ENCODE measurements at places on chromosomes 6 and 20.
A peak's percentile ranks its signal among the peaks of the same experiment; 100 is the strongest.

DNA sequence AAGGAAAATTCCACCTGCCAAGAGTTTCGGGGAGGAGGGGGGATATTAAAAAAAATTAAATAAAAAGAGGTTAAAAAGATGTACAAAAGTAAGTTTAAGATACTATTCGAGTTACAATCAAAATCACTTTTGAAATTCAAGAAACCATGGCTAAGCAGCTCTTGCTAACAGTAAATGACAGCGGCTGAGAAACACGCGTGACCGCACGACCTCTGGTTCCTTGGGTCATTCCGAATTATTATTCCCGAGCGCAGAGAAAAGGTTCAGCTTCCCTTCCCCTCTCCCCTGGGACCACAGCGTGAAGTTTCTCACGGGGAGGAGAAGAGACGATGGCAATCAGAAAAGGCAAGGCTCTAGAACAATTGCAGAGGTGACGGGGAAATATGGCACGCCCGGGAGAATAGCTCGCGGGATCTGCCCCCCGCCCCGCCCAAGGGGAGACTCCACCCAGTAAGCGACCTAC lies 496 bp downstream of the TMEM242 start:
- no peak for DNase-seq
- H3K4me1 ChIP-seq: peaks cover 9% of the 10 kb centered on the region
- no peaks in the 10 kb centered on the region for H3K27me3 ChIP-seq
- peak overlapping the region; percentile 49 for H3K27ac ChIP-seq

DNA sequence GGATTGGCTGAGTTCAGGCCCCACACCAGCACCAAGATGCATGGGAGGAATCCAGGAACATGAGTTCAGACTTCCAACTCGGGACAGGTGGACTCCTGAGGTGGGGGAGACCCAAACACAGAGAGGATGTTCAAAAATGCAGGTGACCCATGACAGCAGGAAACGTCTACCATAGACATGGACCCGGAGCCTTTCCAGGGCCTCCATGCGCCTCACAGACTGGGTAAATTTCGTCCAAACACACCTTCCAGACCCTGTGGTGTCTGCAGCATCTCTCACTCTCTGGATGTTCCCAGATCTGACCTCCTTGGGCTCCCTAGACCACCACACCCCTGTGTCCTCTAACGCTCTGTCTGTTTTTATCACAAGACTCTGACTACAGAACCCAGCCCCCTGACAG lies 87.7 kb downstream of the PXDC1 start:
- DNase-seq: no peak
- H3K27me3 ChIP-seq: no peaks in the 10 kb centered on the region
- no peak overlapping the region for H3K27ac ChIP-seq
- no peak overlapping the region for H3K4me3 ChIP-seq
- H3K36me3 ChIP-seq: no peaks in the 10 kb centered on the region
- no peaks in the 10 kb centered on the region for H3K4me1 ChIP-seq

DNA sequence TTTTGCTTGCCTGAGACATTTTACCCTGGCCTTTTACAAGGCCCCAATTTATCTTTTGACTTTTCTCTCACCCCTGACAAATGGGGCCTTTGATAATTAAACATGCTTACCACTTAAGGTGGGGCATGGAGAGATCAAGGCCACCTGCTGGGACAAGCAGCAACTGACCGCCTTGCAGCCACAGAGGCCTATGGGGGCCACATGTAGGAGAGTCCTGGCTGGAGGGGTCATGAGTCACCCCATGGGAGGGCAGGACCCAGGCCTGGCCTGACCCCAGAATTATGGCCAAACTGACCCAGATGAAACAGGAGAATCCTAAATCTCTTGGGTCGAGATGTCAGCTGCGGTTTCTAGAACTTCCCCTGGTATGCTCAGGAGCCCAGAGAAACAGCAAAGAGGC lies 8.5 kb upstream of the OCSTAMP start:
- H3K27me3 ChIP-seq: no peaks in the 10 kb centered on the region
- no peak overlapping the region for H3K27ac ChIP-seq
- DNase-seq: no peak

GRCh38 chr20:35472209-35472608 lies 16.8 kb downstream of the CEP250 start:
- no peaks in the 10 kb centered on the region for H3K27me3 ChIP-seq
- H3K4me1 ChIP-seq: peaks cover 5% of the 10 kb centered on the region
- no peak overlapping the region for H3K27ac ChIP-seq
- peaks cover 6% of the 10 kb centered on the region for H3K36me3 ChIP-seq
